EH (cell line): ENCODE measurements at places on chromosomes 2 and 18.

- DNase-seq, result no peak
Measured at GRCh38 chr2:36203366-36203765, 152.2 kb upstream of the CRIM1 start.

DNA sequence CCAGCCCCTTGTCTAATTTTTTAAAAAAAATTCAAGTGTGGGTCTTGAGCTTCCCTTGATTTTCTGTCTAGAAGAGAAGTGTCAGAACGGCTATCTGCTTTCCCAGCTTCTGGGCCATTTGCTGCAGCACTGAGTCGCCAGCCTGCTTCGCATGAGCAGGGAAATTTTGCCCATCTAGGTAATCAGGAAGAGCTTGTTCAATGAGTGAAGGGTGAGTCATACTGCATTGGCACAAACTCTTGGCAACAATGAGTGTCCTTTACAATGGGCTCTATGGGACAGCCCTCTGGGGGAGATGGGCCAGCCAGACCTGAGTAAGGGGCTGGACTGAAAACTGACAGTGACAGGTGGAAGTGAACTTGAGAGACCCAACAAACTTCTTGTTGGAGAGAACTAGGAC, 2.4 kb upstream of the RNF144A start:
- no peak for DNase-seq

GRCh38 chr18:69935319-69936190, 12.1 kb downstream of the CD226 start:
- DNase-seq, result no peak

DNA sequence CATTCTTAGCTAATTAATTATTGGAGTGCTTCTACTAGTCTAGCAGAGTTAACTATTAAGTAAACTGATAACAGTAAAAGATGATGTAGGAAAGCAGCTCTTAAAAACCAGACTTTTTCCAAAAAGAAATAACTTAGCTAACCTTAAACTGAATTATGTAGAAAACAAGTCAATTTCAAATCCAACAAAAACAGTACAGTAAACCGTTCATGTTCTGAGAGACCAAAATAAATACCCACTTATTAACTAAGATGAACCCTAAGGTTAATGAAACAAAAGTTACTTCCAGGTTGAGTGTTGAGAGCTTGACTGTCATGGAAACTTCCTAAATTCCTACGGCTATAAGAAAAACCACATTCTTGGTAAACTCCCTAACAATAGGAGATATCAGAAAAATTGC, 181.2 kb downstream of the PPP1R1C start:
- no peak for DNase-seq

DNA sequence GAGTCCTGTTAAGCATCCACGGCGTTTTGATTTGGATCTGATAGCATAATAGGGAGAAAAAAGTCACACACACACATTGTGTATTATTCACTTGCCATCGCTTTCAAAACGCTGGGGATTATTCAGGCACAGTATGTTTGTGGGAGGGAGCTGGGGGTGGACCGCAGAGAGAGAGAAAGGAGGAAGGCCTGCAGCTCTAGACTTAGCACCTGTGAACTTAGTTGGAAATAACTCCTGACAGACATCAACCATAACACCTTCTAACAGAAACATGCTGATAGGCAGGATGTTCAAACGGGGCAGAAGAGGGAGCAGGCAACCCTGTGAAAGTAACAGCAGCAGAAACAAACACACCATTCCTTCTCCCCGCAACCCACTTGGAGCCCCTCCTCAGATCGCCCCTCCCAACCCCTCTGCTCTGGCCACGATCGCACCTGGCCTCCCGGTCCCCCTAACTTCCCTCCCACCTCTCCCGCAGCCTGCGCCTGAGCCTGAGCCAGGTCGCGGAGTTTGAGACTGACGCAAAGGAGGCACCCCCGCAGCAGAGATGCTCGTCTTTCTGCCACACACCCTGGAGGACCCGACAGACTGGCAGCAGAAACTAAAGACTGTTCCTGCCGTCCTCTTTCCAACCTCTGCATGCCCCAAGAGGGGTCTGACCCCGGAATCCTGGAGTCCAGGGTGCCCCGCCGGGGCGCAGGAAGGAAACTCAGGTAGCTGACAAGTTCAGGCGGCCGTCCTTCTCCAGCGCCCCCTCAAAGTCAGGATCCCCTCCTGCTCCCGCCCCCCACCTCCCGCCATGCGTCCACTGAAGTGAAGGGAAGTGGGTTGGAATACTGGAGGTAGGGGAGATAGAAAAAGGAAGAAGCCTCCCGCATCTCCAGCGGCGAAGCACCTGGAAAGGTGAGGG, 738 bp downstream of the CHST9 start:
- no peak for DNase-seq

- DNase-seq, result peak; percentile 99
Measured at GRCh38 chr2:36485521-36485920, 112.4 kb downstream of the FEZ2 start.

DNA sequence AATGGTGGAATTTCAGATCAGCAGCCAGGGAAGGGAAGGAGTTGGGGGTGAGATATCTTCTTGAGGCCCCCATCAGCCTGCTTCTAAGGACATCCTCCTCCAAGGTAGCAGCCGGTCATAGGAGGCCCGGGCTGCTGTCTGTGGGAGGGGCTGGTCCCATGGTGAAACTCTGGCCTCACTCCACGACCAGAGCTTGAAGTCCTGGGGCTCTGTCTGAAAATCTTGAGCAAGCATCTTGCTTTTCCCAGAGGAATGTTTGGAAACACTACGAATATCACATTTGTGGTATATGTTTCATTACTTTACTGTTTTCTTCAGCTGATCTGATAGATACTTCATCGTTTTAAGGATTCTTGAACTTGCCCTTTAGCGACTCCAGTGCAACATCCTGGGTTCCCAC, 103.7 kb downstream of the CTAGE1 start:
- DNase-seq, result peak; percentile 62

- no peak for DNase-seq
Measured at GRCh38 chr2:40138314-40138713, 313.6 kb downstream of the SLC8A1 start.

GRCh38 chr2:110657724-110658305, 20.0 kb downstream of the BUB1 start:
- DNase-seq, result no peak

DNA sequence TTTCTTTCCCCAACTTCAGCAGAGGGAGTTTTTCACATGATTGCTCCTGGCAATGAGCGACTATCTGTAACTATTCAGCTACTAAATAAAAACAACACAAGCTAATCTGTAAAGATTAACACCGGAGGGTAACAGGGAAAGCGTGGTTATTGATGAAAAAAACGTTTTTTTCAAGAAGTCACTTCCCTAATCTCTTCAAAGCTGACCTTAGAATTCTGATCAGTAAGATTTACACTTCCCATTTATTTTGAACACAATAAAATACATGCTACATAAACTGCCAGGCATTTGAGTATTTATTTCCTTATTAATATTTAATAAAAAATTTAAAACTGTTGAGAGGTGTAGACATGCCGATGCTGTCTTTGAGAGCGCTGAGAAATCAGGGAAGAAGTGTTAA, 207.4 kb upstream of the HDAC4 start:
- DNase-seq, result no peak

DNA sequence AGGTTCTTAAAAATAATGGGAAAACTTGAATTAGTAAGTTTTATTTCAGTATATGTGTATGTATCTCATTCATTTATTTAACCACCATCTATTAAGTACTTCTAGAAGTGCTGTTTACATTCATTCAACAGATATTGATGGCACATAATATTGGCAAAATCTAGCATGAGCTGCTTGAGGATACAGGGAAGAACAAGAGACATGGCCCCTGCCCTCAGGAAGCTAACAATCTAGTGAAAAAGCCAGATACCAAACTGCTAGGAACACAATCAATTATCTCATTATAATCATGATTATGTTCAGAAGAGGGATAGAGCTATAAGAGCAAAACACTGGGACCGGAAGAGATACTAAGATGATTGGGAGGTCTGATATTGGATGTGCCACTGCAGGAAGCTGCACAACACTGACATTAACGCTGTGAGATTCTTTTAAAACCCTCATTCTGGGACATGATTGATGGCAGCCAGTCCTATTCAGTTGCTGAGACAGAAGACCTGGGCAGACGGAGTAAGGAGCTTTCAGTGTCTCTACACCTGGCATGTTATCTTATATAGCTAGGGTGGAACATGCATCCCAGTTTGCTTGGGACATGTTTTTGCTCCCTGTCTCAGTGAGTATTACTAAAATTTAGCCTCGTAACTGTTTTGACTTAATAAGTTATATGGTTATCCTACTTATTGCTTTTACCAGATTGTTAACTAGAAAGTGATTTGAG, 314.1 kb downstream of the STK39 start:
- DNase-seq, result no peak

GRCh38 chr2:217370391-217370790, 510.5 kb upstream of the TNP1 start:
- peak; percentile 94 for DNase-seq

DNA sequence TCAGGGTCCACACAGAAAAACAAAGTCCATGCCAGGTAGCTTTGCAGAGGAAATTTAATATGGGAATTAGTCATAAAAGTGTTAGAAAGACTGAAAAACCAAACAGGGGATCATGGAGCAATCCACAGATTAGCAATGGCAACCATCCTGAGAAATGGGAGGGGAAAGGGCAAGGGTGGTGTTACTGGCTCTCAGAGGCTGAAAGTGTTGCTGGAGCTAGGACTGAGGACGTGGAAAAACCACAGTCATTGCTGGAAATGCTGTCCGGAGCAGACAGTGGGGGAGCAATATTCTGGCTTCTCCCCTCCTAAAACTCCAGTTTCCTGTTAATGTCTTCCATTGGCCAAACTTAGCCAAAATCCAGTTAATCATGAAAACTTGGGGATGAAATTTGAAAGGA, 172.4 kb downstream of the ZBTB7C start:
- no peak for DNase-seq
